ENCODE measurements at places on chromosomes 16 and 17.

DNA sequence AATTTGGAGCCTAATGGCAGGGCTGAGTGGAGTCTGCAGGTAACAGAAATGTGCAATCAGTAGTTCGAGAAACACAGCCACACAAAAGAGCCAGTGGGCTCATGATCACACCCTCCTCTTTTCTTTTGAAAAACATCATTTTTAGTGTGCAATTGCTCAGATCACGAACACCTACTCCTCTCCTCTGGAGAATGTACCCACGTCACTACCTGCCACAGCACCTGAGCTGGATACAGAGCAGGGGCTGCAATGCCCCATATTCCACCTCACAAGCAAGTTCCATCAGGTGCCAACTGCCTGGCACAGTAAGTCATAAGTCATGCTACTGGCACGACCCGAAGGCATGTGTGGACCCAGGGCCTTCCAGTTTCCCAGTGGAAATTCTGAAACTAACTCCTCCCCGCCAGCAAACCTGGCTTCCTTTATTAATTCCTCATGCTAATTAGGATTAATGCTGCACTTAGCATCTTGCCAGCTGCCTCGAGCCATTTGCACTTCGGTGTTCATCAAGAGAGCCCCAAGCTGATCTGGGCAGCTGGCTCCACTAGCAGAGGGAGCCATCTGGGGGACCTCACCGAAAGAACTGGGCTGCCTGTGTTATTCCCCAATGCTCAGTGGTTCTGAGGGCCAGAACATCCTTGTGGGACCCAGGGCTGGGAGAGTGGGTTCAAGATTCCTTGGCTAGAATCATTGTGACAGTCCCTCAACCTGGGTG is 2.4 kb downstream of the CACNG4 start:
- no peak for DNase-seq

DNA sequence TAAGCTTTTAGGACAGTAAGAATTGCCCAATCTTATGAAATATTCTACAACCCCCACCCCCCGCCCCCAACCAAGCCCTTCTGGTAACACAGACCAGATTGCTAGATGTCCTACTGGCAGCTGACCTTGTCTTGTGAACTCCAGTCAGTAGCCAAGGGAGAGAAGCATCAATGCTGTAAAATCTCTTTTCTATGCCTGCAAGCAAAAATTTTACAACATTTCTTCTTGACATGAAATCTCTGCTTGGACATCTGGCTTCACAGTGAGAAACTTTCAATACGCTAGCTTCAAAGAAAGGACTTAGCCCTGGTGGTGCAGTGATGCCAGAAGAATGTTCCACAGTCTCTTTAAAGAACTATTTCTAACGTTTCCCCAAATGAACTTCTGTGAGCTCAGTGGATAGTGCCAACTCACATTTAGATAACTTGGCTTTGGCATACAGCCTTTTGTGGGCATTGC is 169.3 kb upstream of the AXIN2 start:
- DNase-seq: peak; percentile 22

GRCh38 chr16:81745704-81746558 is 33.2 kb upstream of the PLCG2 start:
- DNase-seq: peak; percentile 60

- DNase-seq: no peak
These were observed 1.9 kb upstream of the SDR42E1 start for GRCh38 chr16:82013139-82013538.

- no peak for DNase-seq
These were observed 122.3 kb downstream of the GOSR1 start for GRCh38 chr17:30599428-30600059.

DNA sequence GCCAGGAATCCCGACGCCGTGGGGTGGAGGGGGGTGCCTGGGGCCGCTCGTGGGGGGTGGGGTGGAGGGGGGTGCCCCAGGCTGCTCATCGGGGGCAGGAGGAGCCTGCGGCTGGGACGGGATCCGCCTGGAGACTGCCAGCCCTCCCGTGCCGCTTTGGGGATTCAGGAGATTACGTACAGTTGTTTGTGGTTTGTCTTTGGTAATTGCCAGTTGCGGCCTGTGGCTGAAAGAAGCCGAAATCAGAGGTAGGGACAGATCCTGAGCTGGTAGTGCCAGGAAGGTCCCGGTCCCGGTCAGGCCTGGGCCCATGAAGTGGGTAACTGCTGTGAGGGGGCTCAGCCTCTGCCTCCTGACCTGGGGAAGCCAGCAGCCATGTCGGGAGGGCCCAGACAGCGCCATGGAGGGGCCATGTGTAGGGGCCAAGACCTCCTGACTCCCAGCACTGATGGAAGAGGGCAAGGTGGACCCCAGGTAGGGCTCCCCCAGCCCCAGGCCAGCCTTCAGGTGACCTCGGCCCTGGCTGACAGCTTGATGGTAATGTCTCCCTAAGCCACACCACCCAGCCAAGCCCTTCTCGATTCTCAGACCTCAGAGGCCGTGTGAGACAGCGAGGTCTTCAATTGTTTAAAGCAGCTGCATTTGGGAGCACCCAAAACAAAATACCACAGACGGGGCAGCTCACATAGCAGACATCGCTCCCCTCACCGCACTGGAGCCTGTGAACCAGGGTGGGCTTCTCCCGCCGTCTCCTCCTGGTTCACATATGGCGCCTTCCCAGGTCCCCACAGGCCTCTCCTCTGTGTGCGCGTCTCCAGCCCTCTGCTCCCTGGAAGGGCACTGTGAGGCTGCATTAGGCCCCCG is 34.9 kb upstream of the SSTR5 start:
- DNase-seq: no peak

- no peak for DNase-seq
These were observed 1.3 kb downstream of the CDR2 start for GRCh38 chr16:22372882-22373661.

DNA sequence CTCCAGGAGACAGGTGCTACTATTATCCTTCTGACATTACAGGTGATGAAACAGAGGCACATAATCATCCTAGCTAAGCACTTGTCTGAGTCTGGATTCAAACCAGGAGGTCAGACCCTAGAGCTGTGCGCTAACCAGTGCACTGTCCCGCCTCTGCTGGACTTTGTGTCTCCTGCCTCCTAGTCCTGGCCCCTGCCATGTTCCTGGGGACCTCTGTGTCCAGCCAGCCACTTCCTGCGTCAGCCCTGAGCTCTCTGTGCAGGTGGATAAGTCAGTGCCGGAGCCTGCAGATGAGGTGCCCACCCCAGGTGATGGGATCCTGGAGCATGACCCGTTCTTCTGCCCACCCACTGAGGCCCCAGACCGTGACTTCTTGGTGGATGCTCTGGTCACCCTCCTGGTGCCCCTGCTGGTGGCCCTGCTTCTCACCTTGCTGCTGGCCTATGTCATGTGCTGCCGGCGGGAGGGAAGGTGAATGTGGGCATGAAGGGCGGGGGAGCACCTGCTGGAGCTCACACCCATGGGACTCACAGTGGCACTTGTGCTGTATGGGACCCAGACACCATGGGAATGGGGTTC is 4.2 kb downstream of the SGCA start:
- DNase-seq: no peak

DNA sequence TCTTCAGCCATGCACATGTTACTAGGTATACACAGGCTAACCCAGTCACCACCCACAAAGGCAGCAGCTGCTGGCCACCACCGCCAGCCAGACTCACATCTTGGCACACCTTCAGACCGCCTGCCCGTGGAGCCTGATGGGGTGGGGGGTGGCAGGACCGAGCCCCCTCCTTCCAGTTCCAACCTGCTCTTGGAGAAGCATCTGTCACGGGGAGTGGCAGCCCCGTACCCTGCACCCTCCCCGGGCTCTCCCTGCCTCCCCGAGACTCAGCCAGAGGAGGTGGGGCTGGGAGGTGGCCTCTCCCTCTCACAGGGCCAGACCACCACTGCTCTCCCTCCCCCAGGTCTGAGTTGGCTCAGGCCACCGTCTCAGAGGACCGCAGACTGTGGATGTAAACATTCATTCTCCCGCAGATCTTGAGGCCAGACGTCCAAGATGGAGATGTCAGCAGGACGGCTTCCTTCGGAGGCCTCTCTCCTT is 11.3 kb upstream of the RBFOX3 start:
- no peak for DNase-seq

GRCh38 chr17:70661342-70662222 is 492.2 kb downstream of the KCNJ2 start:
- no peak for DNase-seq

GRCh38 chr16:2968368-2968737 is 795 bp upstream of the PAQR4 start:
- DNase-seq: no peak

DNA sequence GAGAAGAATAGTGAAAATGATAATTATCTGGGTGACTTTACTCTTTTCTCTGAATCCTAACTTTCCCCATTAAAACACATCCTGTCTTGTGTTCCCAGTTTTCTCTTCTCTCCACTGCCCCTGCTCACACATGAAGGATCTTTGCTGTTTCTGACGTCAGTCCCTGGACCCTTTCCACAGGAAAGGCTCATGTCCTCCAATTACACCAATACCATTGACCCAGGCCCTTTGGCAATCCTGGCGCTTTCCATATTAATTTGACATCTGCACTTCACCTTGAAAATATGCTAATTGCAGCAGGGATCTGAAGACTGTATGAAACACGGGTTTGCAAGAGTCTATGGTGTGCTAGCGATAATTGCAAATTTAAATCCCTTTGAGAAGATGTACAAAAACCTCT is 170.2 kb upstream of the GOT2 start:
- no peak for DNase-seq

GRCh38 chr16:27314161-27314723 is 468 bp downstream of the IL4R start:
- DNase-seq: peak; percentile 80

DNA sequence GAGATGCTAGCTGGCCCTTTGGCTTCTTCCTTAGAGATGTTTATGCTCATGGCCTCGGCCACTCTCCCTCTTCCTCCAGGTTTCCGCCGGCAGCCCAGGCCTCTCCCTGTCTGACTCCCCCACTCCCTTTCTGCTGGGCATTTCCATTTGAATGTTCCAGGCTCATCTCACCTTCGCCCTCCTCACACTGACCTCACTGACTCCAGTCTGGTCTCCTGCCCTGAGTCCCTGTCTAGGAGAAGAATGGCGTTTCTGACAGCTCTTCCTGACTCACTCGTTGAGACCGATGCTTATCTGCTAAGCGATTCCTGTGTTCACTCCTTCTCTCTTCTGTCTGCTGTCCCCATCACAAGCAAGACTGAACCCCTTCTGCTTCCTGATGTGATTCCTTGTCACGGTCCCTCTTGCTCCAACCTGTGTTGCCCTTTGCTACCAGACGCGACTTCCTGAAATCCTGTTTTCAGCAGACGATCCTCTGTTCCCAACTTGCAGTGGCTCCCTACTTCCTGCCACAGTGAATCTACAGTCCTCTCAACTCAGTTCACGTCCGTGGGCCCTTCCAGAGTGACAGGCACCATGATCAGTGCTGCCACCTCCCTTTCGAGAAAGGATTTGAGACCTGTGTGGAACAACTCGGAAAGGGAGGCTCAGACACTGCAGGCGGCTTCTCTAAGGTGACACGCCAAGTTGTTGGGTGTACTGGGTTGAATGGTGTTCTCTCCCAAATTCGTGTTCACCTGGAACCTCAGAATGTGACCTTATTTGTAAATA is 176.4 kb downstream of the MSI2 start:
- DNase-seq: no peak

- DNase-seq: no peak
These were observed 90.6 kb downstream of the CACNG3 start for GRCh38 chr16:24346734-24347133.

GRCh38 chr16:64983963-64984362 is 137.9 kb downstream of the CDH11 start:
- DNase-seq: peak; percentile 92

- DNase-seq: no peak
These were observed 10.2 kb upstream of the C17orf78 start for GRCh38 chr17:37365589-37365988.

- no peak for DNase-seq
These were observed 615 bp downstream of the PRPSAP1 start for GRCh38 chr17:76353004-76353598.

GRCh38 chr17:32157225-32157624 is 14.9 kb downstream of the RHOT1 start:
- DNase-seq: peak; percentile 44

DNA sequence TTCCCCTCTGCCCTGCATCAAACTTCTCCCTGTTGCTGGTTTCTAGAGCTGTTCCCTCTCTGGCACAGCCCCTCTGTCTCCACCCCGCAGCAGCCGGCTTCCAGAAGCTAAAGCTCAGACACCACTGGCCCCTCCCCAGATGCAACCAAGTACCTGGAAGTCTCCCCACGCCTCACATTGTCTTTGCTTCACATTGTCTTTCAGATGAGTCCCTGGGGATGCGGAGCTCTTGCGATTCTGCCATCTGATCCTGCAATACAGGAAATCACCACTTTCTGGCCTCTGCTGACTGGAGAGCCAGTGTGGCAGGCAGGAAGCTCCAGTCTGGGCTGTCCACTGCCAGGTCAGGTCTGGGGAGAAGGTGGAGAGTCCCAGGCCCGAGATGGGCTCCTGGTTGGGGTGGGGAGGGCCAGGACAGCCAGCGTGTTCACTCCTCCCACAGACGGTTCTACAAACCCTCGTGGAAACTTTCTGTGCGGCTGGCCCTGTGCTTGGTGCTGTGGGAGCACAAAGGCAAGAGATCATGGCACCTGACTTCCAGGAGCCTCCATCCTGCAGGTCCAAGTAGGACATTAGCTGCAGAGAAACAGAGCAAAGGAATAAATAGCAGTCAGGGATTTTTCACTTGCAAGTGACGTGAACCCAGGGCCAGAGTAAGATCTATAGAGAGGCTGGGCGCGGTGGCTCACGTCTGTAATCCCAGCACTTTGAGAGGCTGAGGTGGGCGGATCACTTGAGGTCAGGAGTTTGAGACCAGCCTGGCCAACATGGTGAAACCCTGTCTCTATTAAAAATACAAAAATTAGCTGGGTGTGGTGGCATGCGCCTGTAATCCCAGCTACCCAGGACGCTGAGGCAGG is 47.9 kb upstream of the MAP3K14 start:
- DNase-seq: peak; percentile 35

GRCh38 chr16:75197522-75198134 is 9.3 kb downstream of the CTRB2 start:
- no peak for DNase-seq

GRCh38 chr16:617855-618254 is 12.9 kb upstream of the WFIKKN1 start:
- DNase-seq: no peak

DNA sequence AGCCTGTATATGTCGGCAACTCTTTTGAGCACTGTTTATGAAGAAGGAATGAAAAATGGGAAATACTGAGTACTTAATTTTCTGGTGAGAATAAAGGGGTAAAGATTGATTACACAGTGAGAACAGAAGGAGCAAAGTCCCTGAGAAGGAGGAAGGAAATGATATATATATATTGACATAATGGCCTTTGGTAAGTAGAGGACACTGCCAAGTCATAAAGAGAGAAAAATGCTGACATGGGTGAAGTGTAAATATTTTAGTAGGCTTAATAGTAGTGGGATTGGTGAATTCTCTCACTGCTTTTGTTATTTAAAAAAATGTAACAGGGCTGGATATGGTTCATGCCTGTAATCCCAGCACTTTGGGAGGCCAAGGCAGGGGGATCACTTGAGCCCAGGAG is 16.2 kb downstream of the VMP1 start:
- DNase-seq: no peak

GRCh38 chr16:12157517-12158093 is 181.1 kb downstream of the SNX29 start:
- DNase-seq: peak; percentile 86
